ENCODE measurements at places on chromosomes 7 and 10.

- DNase-seq: no peak
Observed at GRCh38 chr7:19754521-19755116, 18.8 kb downstream of the TMEM196 start.

DNA sequence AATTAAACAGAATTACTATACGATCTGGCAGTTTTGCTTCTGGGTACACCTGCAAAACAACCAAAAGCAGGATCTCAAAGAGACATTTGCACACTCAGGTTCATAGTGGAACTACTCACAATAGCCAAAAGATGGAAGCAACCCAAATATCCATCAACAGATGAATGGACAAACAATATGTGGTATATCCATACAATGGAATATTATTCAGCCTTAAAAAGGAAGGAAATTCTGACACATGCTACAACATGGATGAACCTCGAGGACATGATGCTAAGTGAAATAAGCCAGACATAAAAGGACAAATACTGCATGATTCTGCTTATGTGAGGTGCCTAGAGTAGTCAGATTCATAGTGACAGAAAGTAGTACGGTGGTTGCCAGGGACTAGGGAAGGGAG lies 330.7 kb downstream of the PLXNA4 start:
- DNase-seq: no peak

- no peak for DNase-seq
Observed at GRCh38 chr7:34727464-34727995, 69.5 kb downstream of the NPSR1 start.

- no peak for DNase-seq
Observed at GRCh38 chr10:28977518-28977917, 300.2 kb downstream of the BAMBI start.

- DNase-seq: no peak
Observed at GRCh38 chr7:155071916-155072571, 1.9 kb downstream of the HTR5A start.

- no peak for DNase-seq
Observed at GRCh38 chr7:80206763-80207162, 72.1 kb downstream of the GNAI1 start.

DNA sequence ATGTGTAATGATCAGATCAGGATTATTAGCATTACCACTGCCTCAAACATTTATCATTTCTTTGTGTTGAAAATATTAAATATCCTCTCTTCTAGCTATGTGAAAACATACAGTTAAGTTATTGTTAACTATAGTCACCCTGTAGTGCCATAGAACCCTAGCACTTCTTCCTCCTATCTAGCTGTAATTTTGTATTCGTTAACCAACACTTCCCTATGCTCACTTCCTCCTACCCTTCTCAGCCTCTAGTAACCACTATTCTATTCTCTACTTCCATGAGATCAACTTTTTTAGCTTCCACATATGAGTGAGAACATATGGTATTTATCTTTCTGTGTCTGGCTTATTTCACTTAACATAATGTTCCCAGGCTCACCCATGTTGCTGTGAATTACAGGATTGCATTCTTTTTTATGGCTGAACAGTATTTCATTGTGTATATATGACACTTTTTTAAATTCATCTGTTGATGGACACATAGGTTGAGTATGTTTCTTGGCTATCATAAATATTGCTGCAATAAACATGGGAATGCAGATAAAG lies 132.7 kb upstream of the RHOBTB1 start:
- no peak for DNase-seq

DNA sequence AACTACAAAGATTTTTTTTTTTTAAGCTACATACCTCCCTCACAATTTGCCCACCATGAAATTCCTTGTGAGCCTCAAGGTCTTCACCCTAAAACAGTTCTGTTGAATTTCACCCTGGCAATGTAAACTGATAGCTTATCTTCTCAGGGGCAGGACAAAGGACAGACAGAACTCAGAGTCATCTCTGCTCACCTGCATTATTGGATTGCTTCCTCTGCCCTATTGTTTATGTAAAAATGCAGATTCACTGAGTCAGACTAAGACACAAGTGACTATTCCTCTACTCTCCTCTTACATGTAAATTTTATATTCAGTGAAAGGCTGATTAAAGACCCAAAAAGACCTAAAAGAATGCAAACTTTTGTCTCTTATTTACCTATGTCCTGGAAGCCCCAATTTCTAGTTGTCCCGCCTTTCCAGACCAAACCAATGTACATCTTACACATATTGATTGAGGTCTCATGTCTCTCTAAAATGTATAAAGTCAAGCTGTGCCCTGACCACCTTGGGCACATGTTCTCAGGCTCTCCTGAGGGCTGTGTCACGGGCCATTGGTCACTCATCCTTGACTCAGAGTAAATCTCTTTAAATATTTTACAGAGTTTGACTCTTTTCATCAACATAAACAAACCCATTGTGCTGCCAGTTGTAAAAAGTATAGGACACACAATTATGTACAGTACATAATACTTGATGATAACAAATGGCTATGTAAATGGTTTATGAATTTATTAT lies 440.2 kb downstream of the HTR7 start:
- no peak for DNase-seq

DNA sequence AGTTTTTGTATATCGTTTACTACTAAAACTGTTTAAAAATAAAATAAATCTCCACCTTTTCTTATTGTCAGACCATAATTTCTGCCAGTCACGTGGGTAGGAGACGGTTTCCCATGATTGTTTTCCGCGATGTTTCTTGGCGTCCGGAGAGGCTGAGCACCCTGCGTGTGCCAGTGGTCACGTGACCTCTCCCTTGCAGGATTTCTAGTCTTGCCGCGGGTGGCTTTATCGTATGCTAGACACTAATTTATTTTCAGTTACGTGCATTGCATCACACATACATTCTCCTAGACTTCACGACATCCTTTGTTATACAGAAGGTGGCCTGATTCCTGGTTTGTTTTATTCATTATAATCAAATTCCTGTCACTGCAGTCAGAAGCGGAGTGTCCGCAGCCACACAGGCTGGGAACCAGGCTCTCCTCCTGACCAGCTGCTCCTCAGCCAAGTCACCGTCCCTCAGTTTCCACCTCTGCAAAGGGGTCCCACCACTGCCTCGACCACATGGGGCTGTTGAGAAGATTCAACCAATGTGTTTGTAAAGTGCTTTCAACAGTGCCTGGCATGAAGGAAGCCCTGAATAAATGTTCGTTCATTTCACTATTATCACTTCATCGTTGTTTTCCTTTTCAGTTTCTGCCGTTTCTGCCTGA lies 203.2 kb upstream of the PPP2R2D start:
- DNase-seq: no peak

DNA sequence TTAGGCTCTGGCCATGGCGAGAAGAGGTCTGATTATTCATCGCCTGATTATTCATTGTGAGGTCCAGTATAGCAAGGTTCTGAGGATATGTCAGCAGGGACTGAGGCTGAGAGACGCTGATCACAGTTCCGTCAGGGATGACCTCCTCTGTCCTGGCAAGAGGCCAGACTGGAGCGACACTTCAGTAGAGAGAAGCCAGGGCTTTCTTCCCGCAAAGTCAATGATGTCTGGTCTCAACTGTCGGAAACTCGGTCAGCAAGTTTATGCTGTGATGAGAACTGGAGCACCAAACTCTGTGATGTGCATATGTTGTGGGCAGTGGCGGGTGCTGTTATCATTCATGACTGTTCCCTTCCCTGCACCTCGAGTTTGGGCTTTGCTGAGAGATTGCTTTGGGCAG lies 29.0 kb upstream of the GNA12 start:
- DNase-seq: no peak

- no peak for DNase-seq
Observed at GRCh38 chr10:78563314-78563713, 505.5 kb upstream of the ZMIZ1 start.

- DNase-seq: no peak
Observed at GRCh38 chr10:78182841-78183240, 149.2 kb downstream of the RPS24 start.

GRCh38 chr7:41720886-41721285 lies 18.0 kb upstream of the INHBA start:
- DNase-seq: no peak

GRCh38 chr10:59085711-59086502 lies 90.5 kb upstream of the PHYHIPL start:
- no peak for DNase-seq

GRCh38 chr10:63819753-63820329 lies 298.6 kb downstream of the REEP3 start:
- DNase-seq: peak; percentile 82

DNA sequence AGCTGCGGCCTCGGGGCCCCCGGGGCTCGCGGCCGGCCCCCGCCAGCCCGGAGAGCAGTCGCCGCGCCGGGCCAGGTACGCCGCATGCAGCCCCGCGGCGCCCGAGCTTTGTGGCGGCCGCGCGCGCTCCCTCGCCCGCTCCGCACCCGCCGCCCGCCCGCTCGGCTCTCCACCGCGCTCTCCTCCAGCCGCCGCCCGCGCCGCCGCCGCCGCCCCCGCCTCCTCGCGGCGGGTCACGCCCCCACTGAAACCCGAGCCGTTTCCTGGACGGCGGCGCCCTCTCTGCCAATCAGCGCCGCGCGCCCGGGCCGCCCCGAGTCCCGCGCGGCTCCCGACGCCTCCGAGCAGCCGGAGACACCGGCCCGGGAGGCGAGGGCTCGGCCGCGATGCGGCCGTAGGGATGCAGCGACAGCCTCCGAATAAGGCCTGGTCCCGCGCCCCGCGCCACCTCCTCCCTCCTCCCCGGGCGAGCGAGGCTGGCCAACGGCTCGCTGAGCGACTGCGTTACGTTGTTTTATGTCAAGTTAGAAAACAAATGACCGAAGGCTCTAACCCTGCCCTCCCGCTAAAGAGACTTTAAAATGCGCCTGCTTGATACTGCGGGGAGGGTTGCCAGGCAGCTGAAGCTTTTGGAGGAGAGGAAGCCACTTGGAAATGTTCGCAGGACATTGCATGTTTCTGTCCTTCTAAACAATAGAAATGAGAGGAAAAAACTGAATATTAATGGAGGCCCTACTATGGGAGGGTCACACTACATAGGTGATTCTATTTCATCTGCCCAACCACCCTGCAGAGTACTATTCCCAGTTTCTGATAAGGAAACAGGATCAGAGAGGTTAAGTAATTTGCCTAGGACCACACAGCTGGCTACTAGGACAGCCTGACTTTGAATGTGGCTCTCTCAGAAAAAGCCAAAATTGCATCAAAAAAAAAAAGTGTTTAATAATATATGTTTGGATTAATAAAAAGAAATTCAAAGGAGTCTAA lies at the start of gene FGFR2:
Gene FGFR2 (minus strand): TSS at position 182 of the 987 bp plus-strand sequence. CDS start 4,627 bp downstream, outside the sequence.
- peak; percentile 84 for DNase-seq

- DNase-seq: peak; percentile 24
Observed at GRCh38 chr7:77657427-77658224, 38.6 kb upstream of the RSBN1L start.

GRCh38 chr7:123751821-123752220 lies 3.0 kb upstream of the WASL start:
- DNase-seq: no peak

- DNase-seq: no peak
Observed at GRCh38 chr7:34311591-34311990, 346.4 kb upstream of the NPSR1 start.

DNA sequence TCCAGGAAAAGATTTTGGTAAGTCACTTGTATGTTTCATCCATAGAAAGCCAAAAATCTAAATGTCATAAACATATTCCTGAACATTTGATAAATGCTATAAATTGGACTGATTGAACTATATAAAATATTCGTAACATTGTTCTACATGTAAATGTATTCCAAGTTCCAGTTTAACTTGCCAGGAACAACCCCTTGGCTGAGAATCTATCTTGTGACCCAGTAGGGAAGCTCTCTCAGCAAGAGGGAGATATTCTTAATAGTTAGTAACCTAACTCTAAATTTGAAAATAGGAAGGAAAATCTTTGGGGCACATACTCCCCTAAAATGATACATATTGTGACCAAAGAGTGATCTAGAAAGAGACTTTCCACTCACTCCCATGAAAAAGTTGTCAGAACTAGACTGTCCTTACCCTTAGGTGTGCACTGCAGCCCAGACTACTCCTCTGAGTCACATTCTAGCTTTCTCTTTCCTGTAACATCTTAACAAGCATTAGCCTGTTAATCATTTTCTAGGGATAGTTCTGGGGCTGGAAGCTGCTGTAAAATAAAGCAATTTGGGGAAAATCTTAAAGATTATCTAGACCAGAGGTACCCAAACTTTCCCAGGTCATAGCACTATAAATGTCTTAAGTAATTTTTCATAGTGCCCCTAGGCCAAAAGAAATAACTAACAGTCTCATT lies 73.7 kb upstream of the SKAP2 start:
- DNase-seq: no peak

DNA sequence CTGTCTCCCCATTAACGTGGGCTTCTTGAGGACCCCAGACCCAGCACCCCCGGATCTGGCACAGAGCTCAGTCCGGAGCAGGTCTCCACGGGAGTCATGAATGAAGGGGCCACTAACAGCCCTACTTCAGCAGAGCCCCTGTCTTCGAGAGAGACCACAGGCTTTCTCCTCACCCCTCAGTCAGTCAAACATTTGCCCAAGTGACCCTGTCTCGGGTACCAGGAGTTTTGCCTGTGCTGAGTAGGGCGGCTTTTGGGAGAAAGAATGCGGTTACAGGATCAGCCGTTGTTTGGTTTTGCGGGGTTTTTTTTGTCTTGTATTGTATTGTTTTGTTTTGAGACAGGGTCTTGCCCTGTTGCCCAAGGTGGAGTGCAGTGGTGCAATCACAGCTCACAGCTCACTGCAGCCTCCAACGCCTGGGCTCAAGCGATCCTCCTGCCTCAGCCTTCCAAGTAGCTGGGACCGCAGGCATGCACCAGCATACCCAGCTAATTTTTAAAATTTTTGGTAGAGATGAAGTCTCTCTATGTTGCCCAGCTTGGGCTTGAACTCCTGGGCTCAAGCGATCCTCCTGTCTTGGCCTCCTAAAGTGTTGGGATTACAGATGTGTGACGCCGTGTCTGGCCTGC lies 16.5 kb downstream of the ADAP1 start:
- DNase-seq: no peak

- DNase-seq: peak; percentile 65
Observed at GRCh38 chr10:8365935-8366911, 311.7 kb downstream of the GATA3 start.

DNA sequence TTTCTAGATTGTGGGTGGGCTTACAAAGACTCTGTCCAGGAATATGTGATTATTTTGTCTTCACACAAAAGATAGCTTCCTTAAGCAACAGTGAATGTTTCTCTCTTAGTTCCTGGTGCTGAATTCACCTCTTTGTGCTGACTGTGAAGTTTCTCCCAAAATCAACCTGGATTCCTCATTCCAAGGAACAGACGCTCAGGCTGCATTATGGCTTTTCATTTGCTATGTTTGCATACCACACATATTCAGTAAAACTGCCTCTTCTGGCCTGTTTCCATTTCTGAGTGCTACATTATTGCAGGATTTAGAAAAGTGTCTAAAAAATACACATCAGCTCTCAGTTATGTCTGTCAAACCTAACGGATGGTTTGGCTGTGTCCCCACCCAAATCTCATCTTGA lies 21.5 kb downstream of the MACROH2A2 start:
- DNase-seq: no peak

- DNase-seq: peak; percentile 74
Observed at GRCh38 chr10:103504181-103504783, 10.8 kb downstream of the NEURL1 start.
